ENCODE measurements at places on chromosomes 1 and 21.

- DNase-seq = no peak
These were observed 54.7 kb downstream of the NTPCR start for GRCh38 chr1:233005156-233005555.

DNA sequence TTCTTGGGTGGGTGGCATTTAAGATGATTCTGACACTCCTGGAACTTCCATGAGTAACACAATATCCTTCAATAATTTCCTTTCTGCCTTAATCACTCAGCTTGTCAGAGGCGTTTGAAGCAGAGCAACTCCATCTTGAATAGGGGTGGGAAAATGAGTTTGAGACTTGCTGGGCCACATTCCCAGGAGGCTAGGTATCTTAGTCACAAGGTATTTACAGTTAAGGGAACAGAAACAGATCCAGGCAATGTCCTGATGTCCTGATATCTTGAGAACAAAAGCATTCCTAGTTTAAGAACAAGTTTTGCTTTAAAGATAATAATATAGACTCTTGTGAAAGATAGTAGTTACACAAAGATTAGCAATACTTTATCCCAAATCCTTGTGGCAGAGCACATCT lies 76.6 kb upstream of the KIAA0040 start:
- DNase-seq = no peak

GRCh38 chr1:209912306-209912705 lies 25.7 kb upstream of the SYT14 start:
- no peak for DNase-seq

- DNase-seq = no peak
These were observed 321.4 kb downstream of the DPYD start for GRCh38 chr1:97599447-97599846.

DNA sequence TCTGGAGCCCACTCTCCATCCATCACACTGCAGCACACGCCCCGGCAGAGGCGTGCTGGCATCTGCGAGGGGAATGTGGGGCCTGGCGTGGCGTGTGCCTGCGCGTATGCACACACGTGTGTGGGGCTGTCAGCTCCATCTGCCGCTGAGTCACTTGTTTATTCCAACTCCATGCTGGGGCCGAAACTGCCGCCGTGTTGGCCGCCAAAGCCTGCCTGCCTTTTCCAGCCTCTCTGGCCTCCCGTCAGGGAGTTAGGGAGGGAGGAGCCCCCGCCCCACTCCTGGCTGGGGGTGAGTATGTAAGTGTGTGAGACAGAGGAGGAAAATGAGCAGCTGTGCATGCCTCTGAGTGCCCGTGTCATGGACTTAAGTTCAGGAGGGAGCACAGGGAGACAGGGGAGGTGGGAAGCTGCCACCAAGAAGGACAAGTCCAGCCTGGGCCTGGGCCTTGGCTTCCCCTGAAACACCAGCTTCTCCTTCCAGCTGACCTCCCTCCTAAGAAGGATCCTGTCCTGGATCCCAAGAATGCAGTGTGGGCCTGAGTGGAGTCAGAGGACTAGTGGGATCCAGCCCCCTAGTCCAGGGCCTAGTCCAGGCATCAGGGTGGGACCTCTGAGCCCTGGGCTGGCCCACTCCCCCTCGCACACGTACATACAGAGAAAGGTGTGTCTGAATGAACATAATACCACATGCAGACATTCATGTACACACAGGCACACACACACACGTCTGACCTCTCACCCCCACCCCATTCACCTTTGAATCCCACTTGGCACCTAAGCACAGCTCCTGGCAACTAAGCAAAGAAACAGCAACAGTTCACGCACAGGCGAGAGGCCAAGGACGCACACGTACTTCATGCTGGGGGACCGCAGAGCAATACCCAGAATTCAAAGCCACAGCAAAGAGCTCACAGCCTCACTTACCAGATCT lies 24.7 kb downstream of the MEF2D start:
- no peak for DNase-seq

- no peak for DNase-seq
These were observed 33.4 kb downstream of the CD247 start for GRCh38 chr1:167484726-167485502.
